Stimulated activated CD4-positive, alpha-beta T cell treated with anti-CD3 and anti-CD28 coated beads, TNF-alpha, amount 100 ng/mL, for 1 hour (primary cell): ENCODE measurements at places on chromosomes 5 and 9.

DNA sequence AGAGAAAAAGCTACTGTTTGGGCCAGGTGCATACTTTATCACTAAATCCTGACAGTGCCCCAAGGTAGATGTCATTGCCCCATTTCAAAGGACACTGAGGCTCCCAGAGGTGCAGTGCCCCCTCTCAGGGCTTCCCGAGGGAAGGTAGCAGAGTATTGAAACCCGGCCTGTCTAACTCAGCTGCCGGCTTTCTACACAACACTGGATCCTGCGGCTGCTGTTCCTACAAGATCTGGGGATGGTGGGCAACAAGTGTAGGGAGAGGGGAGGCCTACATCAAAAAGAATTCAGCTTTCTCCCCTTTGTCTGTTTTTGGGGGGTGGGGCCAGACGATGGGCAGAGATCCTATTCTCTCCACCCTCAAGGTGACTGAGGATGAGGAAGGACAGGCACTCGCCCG, 200.8 kb downstream of the DAB2IP start:
- DNase-seq, result no peak

- DNase-seq, result no peak
Observed at GRCh38 chr5:150295741-150296486, 6.3 kb upstream of the CAMK2A start.

- DNase-seq, result no peak
Observed at GRCh38 chr5:7533941-7534340, 138.0 kb downstream of the ADCY2 start.

- no peak for DNase-seq
Observed at GRCh38 chr9:133125941-133126696, 5.1 kb upstream of the RALGDS start.

DNA sequence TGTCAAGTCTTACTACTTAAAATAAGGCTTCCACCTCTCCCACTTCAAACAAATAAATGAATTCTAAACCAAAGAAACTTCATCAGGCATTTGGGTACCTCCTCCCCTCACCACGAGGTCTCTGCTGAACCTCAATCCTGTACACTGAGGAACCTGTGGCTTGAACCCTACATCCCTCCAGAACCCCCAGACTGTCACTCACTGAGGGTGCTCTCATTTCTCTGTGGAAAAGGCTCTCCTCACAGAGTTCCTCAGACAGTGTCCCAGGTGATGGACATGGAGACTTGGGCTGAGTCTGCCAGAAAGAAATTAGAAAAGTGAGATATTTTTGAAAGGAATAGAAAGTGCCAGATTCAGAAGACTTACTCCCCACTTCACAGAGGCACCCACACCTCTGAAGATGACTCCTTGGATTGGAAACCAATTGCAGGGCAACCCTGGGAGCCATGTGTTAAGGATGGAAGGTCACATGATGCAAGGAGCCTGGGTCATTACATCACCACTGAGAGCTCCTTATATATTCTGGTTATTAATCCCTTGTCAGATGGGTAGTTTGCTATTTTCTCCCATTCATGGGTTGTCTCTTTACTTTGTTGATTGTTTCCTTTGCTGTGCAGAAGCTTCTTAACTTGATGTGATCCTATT, 19.8 kb downstream of the MLANA start:
- no peak for DNase-seq

GRCh38 chr5:146072595-146072994, 32.8 kb downstream of the PLAC8L1 start:
- no peak for DNase-seq

DNA sequence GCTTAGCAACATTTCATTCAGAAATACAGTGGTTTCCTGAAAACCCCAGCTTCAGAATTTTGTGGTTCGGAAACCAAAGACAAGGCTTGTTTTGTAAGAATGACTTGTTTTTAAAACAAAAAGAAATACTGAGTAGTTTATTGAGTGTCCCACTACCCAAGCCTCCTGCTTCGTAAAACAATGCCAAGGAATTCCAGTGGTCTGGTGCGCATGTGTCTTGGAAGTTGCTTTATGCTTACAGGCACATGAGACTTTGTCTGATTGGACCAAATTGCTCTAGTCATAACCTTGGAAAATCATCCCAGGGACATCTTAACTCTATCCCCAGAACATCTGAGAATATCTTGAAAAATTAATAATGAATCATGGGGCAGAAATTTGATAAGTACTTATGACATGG, 77.1 kb upstream of the FST start:
- no peak for DNase-seq

DNA sequence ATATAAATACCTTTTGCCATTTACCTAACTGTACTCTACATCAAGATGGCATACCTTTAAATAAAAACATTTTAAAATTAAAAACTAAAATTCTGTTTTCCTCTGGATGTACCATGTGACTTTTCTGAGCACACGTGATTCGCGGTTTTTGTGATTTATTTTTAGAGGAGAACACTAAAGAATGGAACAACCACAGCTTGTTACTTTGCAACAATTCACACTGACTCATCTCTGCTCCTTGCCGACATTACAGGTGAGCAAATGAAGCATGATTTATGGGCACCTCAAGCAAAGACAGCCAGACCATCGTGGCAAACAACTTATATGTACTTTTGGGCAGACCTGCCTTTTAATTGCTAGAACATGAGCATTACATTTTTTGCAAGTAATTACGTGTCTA, 61.3 kb downstream of the GDA start:
- no peak for DNase-seq

GRCh38 chr9:130903194-130904069, 6.8 kb upstream of the QRFP start:
- no peak for DNase-seq

- no peak for DNase-seq
Observed at GRCh38 chr5:2747363-2748162, 3.9 kb downstream of the IRX2 start.

DNA sequence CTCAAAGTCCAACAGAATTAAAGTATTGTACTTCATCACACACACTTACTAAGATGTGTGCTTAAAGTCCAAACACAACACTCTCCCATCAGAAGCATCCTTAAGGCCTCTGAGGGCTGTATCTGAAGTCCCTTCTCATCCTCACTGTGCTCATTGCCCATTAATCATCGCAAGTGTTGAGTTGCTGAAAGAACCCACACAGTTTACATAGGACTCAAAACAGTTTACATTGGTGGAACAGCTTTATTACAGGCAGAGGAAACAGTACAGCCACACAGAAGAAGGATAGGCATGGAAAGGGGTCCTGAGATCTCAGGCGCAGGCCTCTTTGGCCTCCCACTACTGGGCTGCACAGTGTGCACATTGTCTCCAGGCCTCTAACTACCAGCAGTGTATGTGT, 113.4 kb downstream of the CMYA5 start:
- no peak for DNase-seq

DNA sequence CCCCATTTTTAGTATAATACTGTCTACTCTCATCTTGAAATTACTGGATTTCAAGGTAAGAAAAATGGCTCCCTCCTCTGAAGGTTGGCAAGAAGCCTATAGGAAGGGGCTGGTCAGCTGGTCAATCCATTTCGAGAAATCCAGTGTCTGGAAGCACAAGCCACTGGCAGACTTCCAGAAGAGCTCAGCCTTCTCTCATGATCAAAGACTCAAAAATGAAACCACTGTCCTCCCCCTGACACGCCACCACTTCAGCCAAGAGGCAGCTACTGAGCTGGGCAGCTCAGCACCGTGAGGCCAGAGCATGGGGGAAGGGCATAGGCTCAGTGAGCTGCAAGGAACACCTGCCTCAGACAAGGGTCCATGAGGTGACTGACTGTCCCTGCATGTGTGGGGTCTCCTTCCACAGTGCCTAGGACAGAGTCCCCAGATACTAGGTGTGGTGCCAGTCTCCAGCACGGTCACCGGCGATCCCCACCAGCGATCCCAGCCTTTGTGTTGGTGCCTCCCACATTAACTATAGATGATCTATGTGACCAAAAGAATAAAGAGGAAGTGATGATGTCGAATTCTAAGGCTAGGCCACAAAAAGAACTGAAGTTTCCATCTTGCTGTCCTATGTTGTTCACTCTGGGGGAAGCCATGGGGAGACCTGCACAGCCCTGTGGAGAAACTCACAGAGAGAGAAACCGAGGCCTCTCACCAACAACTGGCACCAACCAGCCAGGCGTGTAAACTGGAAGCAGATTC, 100.1 kb upstream of the LRRTM2 start:
- no peak for DNase-seq

DNA sequence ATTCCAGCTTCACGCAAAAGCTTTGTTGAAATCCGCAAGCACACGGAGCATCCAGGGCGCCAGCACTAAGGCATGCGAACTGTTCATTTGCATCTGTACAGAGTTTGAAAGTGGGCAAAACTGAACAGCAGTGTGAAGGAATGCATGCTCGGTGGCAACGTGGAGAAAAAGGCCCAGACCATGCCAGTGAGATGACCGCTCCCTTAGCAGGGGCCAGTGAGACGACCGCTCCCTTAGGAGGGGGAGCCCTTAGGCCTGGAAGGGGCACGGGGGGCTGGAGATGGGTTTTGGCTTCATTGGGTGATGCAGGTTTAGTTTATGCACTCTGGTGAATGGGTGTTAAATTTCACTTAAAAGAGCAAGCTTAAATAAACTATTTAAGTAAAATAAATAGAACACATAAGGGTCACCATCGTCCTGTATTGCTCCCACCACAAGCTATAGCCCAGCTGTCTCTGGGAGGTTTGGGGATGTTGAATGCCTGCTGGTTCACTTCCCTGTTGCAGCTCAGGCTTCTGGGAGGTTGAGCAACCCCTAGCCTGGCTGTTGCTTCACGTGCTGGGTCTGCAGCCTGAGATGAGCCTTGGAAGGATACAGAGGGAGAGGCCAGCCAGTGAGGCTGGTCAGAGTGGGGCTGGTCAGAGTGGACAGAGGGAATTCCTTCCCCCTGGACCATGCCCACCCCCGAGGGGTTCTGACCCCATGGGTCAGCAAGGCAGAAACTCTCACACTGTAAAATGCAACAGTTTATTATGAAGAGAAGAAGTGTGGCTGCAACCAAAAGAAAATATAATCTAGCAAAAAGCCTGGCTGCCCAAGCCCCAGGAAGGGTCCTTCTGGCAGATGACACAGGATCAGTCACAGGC, 4.6 kb upstream of the FCN1 start:
- DNase-seq, result no peak

DNA sequence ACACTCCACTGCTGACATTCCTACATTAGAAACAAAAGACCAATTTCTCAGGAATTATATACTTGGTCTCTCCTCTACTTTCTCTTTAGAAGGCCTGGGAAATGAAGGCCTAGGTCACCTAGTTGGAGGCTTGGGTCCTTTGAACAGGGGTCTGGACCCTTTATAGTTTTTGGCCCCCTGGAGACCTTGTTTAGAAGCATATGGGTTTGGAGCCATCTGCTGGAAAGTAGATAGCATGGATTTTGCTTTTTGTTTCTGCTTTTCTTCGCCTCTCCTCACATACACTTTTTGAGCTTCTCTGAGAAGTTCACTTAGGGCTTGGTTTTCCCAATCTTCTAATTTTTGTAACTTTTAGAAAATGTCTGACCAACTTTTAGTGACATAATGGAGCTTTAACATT, 67.1 kb upstream of the CDK20 start:
- no peak for DNase-seq

GRCh38 chr9:73714294-73714693, 562.6 kb downstream of the ANXA1 start:
- no peak for DNase-seq

DNA sequence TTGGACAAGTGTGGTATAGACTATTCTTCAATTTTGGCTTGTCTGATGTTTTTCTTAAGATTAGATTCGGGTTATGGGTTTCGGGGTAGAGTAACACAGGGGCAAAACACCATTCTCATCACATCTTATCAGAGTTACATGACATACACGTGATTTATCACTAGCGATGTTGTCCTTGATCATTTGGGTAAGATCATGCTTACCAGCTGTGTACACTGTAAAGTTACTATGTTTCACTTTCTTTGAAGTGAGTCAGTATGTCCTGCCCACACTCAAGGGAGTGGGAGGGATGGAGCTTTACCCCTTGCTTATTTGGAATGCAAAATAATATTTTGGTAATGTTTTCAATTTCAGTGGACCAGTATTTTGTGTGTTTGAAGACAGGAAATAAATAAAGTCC, 101.8 kb upstream of the TAF11L2 start:
- DNase-seq, result no peak

DNA sequence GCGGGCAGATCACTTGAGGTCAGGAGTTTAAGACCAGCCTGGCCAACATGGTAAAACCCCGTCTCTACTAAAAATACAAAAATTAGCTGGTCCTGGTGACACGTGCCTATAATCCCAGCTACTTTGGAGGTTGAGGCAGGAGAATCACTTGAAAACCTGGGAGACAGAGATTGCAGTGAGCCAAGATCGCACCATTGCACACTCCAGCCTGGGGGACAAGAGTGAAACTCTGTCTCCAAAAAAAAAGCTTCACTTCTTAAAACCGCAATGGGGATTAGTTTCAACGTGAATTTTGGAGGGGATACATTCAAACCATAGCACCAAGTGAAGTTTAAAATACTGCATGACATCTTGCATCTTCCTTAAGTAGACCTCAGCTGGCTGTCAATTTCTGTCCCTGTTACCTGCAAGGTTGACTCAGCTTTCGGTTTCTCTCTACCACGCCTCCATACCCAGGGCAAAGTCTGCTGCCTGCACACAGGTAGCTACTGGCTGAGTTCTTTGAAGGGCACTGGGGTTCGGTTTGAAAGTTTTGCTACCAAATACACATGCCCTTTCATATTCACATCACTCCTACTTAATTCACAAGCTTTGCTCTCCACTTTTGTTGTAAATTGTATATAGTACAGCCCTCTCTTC, 69.3 kb downstream of the KIAA1958 start:
- no peak for DNase-seq

- no peak for DNase-seq
Observed at GRCh38 chr5:156497804-156498208, 170.8 kb downstream of the SGCD start.

- no peak for DNase-seq
Observed at GRCh38 chr9:132562306-132562573, 20.2 kb upstream of the BARHL1 start.

- no peak for DNase-seq
Observed at GRCh38 chr9:806285-807156, 35.0 kb upstream of the DMRT1 start.

GRCh38 chr5:83711982-83712601, 8.6 kb downstream of the HAPLN1 start:
- no peak for DNase-seq

- no peak for DNase-seq
Observed at GRCh38 chr5:72654231-72654630, 147.0 kb upstream of the ZNF366 start.

DNA sequence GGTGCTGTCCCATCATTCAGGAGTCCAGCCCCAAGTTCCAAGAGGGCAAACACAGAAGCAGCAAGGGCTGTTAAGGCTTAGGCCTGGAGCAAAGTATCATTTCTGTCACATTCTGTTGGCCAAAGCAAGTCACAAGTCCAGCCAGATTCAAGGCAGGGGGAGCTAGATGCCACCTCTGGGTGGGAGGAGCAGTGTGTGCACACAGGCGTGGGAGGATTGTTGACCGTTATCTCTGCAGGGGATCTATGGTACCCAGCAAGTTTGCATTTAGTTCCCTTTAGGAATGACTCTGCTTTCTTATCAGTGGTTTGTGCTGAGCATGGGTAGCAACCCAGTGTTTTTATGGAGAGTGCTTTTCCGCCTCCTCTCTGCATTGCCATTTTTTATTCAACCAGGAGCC, 278.9 kb downstream of the NR3C1 start:
- DNase-seq, result no peak

GRCh38 chr5:105782501-105782900, 1888.2 kb downstream of the EFNA5 start:
- DNase-seq, result no peak
